ENCODE measurements at places on chromosomes 13 and 19.

DNA sequence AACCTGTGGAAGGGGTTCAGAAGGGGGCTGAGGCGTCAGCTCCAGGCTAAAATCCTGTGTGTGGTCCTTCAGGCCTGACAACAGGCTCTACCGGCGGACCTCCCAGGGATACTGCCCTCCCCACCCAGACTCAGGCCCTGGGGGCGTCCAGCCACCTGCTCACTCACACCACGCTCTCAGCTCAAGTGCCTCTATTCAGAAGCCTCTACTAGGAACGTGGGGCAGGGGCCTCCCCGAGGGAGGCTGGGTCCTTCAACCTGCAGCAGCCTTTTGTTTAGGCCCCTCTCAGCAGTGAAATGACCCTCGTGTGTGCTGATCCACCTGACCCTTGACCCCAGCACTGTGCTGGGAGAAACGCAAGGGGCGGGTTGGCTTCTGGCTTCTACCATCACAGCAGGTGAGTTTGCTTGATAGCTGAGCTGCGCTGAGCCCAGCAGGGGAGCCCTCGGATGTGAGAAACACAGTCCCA lies 10.6 kb downstream of the PLPP2 start:
- no peak for DNase-seq

DNA sequence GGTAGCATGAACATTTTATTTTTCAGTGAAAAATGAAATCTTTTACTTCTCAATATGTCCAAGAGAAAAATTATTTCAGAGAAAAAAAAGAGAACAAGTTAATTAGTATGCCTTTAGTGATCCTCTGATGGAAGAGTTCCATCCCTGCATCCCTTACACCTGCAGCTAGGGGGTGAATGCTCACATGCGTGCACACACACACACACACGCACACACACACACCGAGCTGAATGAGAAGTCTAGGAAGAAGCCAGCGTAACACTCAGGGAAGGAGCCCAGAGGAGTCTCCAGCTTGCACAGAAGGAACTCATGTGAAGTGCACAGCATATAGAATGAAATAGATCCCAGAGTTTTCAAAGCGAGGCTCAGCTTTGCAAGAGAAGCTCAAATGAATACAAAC lies 510.5 kb downstream of the IRS2 start:
- DNase-seq = no peak

DNA sequence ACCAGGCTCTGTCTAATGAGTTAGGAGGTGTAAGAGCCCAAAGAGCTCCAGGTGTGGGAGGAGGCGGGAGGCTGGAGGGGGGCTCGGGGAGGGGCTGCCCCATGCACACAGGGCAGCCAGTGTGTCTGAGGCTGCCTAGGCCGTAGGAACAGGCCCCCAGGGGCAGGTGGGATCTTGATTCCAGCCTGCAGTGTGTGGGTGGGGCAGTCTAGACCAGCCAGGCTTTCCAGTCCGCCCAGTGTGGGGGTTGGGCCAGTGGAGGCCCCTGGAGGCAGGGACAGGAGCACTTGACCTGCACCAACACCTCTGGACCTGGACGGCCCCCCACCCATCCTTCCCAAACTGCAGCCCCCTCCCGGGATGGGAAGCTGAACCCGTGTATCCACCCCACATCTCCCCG lies 5.4 kb upstream of the CAMSAP3 start:
- no peak for DNase-seq

DNA sequence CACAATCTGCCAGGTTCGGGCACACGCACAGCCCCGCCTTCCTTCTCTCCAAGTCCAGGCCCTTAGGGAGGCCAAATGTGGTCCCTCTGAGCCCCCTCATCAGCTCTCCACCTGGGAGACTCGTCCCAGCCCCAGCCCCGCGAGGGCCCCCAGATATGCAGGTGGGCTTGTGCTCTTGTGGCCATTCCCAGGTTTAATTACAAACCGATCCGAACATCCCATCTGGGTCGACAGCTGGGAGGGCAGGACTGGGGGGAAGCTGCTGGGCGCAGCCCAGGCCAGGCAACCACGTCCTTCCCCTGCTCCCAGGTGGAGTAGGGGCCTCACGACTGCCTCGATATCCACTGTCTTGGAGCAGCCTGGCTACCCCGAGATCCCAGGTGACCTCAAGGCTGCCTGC lies 7.5 kb upstream of the C2CD4C start:
- DNase-seq = no peak

DNA sequence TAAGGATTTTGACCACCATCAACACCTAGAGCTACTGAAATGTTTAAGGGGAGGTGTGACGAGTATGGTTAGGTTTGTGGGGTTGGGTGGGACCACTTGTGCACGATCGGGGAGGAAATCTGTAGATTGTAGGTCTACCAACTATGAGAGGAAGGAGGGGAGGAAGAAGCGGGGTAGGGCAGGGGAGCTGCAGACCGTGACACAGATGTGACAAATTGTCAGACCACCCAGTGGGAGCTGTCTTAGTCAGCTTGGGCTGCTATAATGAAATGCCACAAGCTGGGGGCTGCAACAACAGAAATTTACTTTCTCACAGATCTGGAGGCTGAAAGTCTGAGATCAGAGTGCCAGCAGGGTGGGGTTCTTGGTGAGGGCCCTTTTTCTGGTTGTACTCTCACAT lies 62.2 kb upstream of the ARGLU1 start:
- no peak for DNase-seq

DNA sequence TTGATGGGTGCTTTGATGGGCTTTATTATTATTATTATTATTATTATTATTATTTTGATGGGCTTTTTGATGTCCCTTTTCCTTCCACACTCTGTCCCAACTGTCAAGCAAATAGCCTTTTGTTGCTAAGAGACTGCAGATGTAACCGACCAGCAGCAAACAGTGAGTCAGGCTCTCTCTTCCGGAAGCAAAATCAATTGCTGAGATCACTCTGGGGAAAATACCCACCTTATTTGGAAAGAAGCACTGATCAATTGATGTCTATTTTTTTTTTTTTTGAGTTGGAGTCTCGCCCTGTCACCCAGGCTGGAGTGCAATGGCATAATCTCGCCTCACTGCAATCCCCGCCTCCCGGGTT lies 2.9 kb downstream of the LDLR start:
- DNase-seq = peak; percentile 93

DNA sequence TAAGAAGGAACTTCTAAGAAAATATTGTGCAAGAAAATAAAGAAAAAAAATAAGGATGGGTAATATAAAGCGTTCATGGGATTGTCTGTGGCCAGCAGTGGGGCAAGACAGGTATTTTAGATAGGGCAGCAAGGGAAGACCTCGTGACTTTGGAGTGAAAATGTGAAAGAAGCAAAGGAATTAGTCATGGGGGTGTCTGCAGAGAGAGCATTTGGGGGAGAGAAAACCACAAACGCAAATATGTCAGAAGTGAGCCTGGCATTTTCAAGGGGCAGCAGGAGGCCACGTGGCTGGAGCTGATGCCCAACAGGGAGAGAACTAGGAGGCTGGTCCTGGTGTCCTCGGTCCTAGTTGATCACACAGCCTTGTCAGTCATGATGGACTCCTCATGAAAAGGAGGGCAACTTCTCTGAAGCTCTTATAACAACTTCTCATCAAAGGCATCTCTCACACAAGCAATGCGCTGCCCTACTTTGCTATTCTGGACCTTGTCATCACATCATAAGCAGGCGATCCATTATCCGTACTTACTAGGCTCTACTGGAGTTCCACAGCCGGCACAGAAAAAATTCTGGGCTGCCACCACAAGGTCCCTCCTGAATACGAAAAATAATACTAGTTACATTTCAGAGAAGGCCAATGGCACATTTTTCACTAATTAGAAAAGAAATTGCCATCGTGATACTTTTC lies 31.0 kb downstream of the RUBCNL start:
- no peak for DNase-seq

GRCh38 chr13:94312511-94313216 lies 166.8 kb downstream of the DCT start:
- peak; percentile 33 for DNase-seq

DNA sequence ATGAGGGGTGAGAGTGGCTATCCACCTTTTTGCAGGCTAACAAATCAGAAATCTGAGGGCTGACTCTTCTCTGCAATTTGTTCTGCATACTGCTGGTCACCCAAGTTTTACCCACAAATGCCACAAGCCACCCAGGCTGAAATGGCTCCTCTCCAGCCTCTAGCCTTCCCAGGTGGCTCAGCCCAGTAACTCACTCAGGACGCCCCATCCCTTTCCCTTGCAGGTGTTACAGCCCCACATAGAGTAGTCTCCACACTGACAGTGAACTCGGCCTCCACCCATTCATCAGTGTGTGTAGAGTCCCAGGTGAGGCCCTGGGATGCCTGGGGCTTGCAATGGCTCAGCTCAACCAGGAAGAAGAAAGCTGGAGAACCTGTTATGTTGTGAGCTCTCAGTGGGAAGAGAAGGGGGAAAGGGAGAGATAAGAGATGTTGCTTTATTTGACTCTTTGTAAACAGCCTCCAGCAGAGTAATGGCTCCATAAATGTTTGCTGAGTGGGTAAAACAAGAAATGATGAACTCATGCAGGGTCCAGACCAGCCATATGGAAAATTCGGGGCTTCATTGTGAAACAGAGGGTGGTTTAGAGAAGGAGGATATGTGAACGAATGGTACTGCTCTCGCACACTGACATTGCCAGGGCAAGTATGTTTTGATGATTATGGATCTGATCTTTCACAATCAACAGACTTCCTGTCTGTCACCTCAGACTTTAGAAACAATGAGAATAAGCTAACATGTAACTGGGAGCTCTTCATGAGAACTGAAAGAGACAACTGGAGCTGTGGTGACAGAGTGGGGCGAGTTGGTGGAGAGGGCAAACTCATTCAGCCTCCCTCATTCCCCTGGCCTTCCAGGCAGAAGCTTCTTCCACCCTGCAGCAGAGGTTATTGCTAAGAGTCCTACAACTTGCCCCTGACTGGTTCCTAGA lies 74.2 kb upstream of the RFC3 start:
- peak; percentile 17 for DNase-seq

DNA sequence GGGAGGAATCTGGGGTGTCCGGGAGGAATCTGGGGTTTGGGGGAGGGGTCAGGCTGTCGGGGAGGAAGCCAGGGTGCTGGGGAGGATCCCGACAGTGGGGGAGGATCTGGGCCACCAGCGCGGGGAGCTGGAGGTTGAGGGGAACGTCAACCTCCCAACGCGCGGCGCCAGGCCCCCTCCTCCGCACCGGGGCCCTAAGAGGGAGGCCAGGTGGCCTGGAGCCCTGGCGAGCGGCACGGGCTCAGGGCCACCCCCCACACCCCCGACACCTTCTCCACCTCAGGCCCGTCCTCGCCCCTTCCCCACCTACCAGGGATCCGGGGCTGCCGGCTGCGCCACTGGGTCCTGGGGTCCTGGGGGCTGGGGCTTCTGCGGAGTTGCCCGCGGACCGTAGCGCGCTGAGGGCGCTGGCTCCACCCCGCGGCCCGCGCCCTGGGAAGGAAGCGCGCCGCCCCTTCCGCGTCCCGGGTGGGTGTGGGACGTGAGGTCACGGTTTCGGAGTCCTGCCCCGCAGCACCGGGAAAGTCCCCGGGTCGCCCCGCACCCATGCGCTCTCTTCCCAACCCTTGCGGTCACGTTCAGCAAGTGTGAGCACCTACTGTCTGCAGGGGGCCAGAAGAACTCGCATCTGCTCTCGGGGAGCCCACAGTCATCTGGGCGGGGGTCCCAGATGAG lies at the start of gene TICAM1:
TSS of gene TICAM1 (minus strand) at position 409 of the 675 bp plus-strand sequence. CDS start 13,335 bp downstream, outside the sequence.
- peak; percentile 90 for DNase-seq

GRCh38 chr19:42553292-42554045 lies 25.2 kb upstream of the CEACAM1 start:
- peak; percentile 15 for DNase-seq

GRCh38 chr13:66224663-66225062 lies 1005.5 kb downstream of the PCDH9 start:
- no peak for DNase-seq

- DNase-seq = no peak
Observed at GRCh38 chr13:106573868-106574267, 5.9 kb upstream of the ARGLU1 start.

DNA sequence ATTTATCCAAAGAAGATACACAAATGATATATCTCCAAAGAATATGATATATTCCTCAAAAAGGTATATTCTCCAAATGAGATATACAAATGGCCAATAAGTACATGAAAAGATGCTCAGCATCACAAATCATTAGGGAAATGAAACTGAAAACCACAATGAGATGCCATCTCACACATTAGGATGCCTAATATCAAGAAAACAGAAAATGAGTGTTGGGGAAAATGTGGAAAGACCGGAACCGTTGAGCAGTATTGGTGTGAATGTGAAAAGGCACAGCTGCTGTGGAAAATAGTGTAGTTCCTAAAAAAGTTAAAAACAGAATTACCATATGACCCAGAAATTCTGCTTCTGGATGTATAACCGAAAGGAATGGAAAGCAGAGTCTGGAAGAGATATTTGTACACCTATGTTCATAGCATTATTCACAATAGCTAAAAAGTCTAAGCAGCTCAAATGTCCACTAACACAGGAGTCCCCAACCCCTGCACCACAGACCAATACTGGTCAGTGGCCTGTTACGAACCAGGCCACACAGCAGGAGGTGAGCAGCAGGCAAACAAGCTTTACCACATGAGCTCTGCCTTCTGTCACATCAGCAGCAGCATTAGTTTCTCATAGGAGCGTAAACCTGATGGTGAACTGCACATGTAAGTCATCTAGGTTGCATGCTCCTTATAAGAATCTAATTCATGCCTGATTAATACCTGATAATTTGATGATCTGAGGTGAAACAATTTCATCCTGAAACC lies 291.9 kb downstream of the PCDH20 start:
- DNase-seq = no peak

DNA sequence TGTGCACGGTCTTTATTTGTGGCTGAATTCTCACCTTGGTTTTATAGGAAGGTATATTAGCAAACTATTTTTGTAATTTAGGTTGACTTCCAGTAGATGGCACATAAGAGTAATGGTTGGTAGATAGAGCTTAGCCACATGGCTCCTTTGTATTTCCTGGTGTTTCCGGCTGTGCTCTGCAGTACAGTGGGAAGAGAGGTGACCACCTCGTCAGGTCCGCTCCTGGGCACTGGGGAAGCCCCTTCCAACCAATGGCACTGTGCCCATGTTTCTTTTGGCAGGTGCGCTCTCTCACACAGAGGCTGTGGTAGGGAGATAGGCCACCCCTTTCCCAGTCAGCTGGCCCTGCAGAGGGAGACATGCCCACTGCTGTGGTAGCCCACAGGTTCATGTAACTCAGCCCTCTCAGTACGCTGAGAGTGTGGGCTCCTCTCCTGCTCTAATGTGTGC lies 74.3 kb upstream of the ATP12A start:
- no peak for DNase-seq

GRCh38 chr19:15635016-15635805 lies 5.5 kb upstream of the CYP4F3 start:
- no peak for DNase-seq

- DNase-seq = no peak
Observed at GRCh38 chr13:66536746-66537145, 693.4 kb downstream of the PCDH9 start.
